ENCODE measurements at places on chromosomes 4 and X. TPM values are rescaled to one million over a fixed set of nuclear protein-coding genes. Genes with fewer than 3 reads are reported as not detected.

The ADH1B gene
- 0.26 TPM for total RNA-seq

The ZAR1 gene
- not detected for total RNA-seq

The DCHS2 gene
- total RNA-seq: not detected

The MTNR1A gene
- 0.38 TPM for total RNA-seq

The HEPH gene
- total RNA-seq: under 0.01 TPM

The JCHAIN gene
- total RNA-seq: not detected

The SOX3 gene
- not detected for total RNA-seq

The SMIM10L2A gene
- total RNA-seq: 3.8 TPM

The GSTCD gene
- total RNA-seq: 13.7 TPM

The SSX1 gene
- total RNA-seq: not detected

The CFP gene
- total RNA-seq: 0.26 TPM

The BGN gene
- not detected for total RNA-seq

The CLGN gene
- total RNA-seq: 53.1 TPM

The CACNA1F gene
- under 0.01 TPM for total RNA-seq

Measured in bronchial epithelial cell (primary cell).